ENCODE measurements at places on chromosomes 3 and 15. TPM values are rescaled to one million over a fixed set of nuclear protein-coding genes. Genes with fewer than 3 reads are reported as not detected.
A peak's percentile ranks its signal among the peaks of the same experiment; 100 is the strongest.

Gene PLXND1
- total RNA-seq: 106 TPM

Gene OCA2
- total RNA-seq: not detected

Gene CCRL2
- total RNA-seq: not detected

Gene ADGRG7
- not detected for total RNA-seq

Gene SLC12A1
- not detected for total RNA-seq

Gene PARL
- 71.2 TPM for total RNA-seq

Gene PSMD2
- 741 TPM for total RNA-seq

Gene ASTE1
- total RNA-seq: 3.3 TPM

GRCh38 chr3:34179716-34180115 lies 381.3 kb downstream of the PDCD6IP start:
- no peak overlapping the region for H3K27ac ChIP-seq
- no peaks in the 10 kb centered on the region for H3K27me3 ChIP-seq
- no peak overlapping the region for H3K4me3 ChIP-seq
- H3K4me1 ChIP-seq: no peaks in the 10 kb centered on the region
- H3K36me3 ChIP-seq: no peaks in the 10 kb centered on the region

- H3K4me3 ChIP-seq: no peak overlapping the region
- no peaks in the 10 kb centered on the region for H3K4me1 ChIP-seq
- no peak for DNase-seq
- H3K36me3 ChIP-seq: no peaks in the 10 kb centered on the region
- H3K27me3 ChIP-seq: peaks cover 32% of the 10 kb centered on the region
These were observed 16.1 kb downstream of the CACNA1D start for GRCh38 chr3:53510508-53510907.

GRCh38 chr3:62774221-62774620 lies 101.0 kb downstream of the CADPS start:
- H3K4me3 ChIP-seq: no peak overlapping the region
- DNase-seq: no peak
- H3K27me3 ChIP-seq: peaks cover 1% of the 10 kb centered on the region
- no peak overlapping the region for H3K27ac ChIP-seq

DNA sequence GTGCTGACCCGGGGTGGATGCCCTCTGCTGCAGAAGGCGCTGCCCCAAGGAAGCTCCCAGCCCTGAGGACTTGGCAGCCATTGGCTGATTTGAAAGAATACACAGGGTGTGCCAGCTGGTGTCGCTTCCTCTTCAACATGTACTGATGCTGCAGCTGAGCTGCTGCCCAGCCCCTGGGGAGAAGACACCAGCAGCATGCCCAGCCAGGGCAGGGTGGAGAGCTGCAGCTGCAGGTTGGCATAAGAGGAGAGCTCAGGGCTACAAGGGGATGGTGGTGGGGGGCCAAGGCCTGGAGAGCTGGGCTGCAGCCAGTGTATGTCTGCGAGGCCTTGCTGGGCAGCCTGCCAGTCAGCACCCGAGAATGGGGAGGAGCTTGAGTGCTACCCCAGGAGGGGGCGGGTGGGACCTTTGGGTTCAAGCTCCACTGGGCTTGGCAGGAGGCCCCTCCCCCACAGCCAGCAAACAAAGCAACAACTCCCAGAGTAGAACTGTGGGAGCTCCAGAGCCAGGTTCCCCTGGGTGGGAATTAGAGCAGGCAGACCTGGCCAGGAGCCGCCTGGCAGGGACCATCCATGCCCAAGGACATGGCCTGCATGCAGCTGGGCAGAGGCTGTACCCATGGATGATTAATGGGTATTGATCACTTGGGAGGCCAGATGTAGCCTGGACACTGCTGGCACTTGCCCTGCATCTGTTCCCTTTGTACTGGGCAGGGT lies 9.2 kb upstream of the SEMA4B start:
- H3K27ac ChIP-seq: no peak overlapping the region
- no peak overlapping the region for H3K4me3 ChIP-seq

DNA sequence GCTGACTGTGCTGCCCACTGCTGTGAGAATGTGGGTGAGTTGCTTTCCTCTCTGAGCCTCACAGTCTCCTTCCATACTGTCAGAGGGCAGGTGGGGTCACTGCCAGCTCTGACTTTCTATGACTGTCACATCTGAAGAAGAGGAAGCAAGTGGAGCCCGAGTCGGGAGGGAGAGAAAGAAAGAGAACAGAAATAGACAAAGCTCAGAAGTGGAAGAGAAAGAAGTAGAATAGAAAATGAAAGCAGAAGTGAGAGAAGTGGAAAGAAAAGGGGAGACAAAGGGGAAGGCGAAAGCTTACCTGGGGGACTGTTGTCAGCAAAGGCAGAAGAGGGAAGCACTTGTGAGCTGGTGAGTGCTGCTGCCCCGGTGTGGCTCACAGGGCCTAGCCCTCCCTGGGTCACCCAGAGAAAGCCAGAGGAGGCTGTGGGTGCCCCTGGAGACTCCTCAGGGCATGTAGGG lies 57.9 kb downstream of the EPHB1 start:
- no peak for DNase-seq
- H3K36me3 ChIP-seq: no peaks in the 10 kb centered on the region
- H3K4me3 ChIP-seq: no peak overlapping the region

DNA sequence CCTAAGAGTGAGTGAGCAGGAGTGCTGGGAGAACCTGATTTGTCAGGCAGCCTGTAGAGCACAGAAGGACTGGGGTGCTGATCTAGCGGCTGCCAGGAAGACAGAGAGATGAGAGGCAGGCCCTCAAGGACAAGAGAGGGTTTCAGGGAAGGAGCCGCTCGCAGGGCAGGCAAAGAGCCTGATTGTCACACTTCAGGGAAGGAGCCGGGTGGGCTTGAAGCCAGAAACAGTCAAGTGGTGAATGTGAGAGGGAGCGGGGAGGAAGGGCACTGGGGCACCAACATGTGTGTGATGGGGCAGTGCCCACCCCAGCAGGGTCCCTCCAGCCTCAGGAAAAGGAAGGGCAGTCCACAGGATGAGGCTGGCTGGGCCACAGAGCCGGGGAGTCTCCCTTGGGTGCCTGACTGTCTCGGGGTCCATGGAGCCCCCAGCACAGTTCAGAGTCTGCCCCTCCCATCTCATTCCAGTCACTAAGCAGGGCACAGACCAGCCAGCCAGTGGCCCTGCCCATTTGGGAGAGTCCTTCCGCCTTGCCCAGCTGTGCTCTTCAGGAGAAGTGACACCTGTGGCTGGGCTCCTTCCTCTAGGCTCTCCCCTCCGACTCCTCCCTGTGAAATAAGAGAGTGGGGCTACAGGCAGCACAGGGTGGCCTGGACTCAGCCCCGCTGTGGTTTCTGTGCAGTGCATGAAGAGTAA lies 148.6 kb downstream of the RAB11A start:
- peaks cover 42% of the 10 kb centered on the region for H3K27me3 ChIP-seq
- no peaks in the 10 kb centered on the region for H3K4me1 ChIP-seq
- no peak overlapping the region for H3K27ac ChIP-seq
- no peak overlapping the region for H3K4me3 ChIP-seq
- H3K36me3 ChIP-seq: no peaks in the 10 kb centered on the region

DNA sequence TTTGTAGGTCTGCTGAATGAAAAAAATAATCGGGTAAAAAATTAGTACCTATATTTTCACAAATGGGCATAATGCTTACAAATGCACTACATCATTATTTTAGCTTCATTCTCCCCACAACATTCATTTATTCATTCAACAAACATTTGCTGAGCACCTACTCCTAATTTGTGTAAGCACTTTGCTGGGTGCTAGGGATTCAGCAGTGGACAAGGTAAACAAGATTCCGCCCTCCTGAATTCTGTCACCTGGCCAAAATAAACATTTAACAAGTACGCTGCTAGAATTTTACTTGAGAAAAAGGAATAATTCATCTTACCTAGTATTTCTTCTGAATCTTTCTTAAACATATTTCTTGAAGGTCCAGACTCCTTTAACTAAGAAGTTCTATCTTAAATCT lies 72.1 kb downstream of the TIGIT start:
- H3K4me3 ChIP-seq: no peak overlapping the region
- peaks cover 41% of the 10 kb centered on the region for H3K4me1 ChIP-seq
- H3K36me3 ChIP-seq: no peaks in the 10 kb centered on the region
- no peak for DNase-seq
- H3K27ac ChIP-seq: no peak overlapping the region
- no peaks in the 10 kb centered on the region for H3K27me3 ChIP-seq

DNA sequence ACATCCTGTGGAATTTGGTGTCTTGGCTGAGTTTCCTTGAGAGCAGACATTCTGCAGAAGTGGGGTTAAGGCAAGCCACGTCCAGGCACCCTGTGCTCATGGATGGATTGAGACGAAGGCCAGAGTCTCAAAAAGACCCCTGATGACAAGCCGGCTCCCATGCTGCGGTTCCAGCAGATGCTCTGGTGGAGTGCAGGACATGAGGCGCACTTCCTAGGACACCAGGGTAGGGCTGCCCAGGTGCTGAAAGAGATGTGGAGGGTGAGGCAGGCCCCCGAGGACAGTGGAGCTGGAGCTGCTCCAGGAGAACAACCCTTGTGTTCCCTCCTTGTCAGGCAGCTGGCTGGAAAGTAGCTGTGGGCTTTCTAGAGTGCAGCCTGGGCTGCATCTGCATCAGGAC lies 81.0 kb downstream of the ASB7 start:
- H3K27ac ChIP-seq: no peak overlapping the region
- H3K4me1 ChIP-seq: peaks cover 25% of the 10 kb centered on the region
- DNase-seq: no peak
- no peak overlapping the region for H3K4me3 ChIP-seq

GRCh38 chr3:155386919-155387318 lies 93.4 kb upstream of the STRIT1 start:
- no peak for DNase-seq
- H3K36me3 ChIP-seq: no peaks in the 10 kb centered on the region
- H3K4me1 ChIP-seq: peaks cover 42% of the 10 kb centered on the region
- H3K4me3 ChIP-seq: no peak overlapping the region
- H3K27ac ChIP-seq: no peak overlapping the region

DNA sequence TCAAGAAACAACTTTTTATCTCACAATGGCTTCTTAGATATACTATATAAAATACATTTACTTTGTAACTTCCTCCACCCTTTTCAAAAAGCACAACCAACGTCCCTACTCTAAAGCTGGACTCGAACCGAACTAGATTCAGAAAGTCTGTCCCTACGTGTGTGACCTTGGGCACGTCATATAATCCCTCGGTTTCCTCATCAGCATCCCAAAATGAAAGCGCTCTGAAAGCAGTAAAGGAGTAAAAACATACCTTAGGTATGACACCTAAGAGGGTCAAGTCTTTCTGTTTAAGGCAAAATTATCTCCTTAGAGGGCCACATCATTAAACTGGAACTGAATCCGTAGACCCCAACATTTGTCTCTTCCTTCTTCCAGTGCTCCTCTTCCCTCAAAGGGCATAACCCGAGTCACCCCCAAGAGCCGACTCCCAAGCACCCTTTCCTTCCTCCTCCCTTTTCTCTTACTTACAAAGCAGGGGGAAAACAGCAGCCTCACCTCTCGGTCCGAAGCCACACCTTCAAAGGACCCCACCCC lies 663 bp downstream of the PDCD10 start:
- peaks cover 5% of the 10 kb centered on the region for H3K4me1 ChIP-seq
- H3K27me3 ChIP-seq: no peaks in the 10 kb centered on the region
- H3K4me3 ChIP-seq: no peak overlapping the region
- H3K27ac ChIP-seq: no peak overlapping the region
- H3K36me3 ChIP-seq: no peaks in the 10 kb centered on the region

- no peaks in the 10 kb centered on the region for H3K36me3 ChIP-seq
- peaks cover 2% of the 10 kb centered on the region for H3K27me3 ChIP-seq
- no peak overlapping the region for H3K4me3 ChIP-seq
These were observed 199.1 kb downstream of the FOXP1 start for GRCh38 chr3:71384388-71384787.

- no peak for DNase-seq
- peak overlapping the region; percentile 61 for H3K27ac ChIP-seq
- peaks cover 21% of the 10 kb centered on the region for H3K4me1 ChIP-seq
These were observed 4.9 kb upstream of the DUSP7 start for GRCh38 chr3:52061121-52061910.

DNA sequence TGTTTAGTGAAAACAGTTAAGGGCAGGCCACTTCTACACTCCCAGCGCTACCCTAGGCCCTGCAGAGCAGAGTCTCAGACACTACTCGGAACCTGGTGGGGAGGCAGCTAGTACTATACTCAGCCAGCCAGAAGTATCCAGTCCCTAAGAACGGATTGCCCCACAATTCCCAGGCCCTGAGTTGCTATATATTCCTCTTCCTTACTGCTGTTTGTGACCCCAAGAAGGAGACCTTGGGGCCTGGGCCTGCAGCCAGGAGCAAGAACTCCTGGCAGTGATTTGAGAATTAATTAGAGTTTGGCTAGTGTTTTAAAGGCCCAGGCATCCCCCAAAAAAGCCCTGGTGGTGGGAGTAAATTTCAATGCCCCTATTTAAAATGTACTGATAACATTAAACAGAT lies 87.7 kb downstream of the RBPMS2 start:
- H3K27me3 ChIP-seq: peaks cover 4% of the 10 kb centered on the region
- peaks cover 2% of the 10 kb centered on the region for H3K4me1 ChIP-seq
- H3K36me3 ChIP-seq: peaks cover 16% of the 10 kb centered on the region
- DNase-seq: no peak
- H3K4me3 ChIP-seq: no peak overlapping the region
- H3K27ac ChIP-seq: peak overlapping the region; percentile 29

GRCh38 chr3:141384157-141384556 lies 15.9 kb downstream of the ZBTB38 start:
- peak overlapping the region; percentile 84 for H3K4me3 ChIP-seq
- H3K36me3 ChIP-seq: peaks cover 63% of the 10 kb centered on the region
- H3K4me1 ChIP-seq: peaks cover 93% of the 10 kb centered on the region

DNA sequence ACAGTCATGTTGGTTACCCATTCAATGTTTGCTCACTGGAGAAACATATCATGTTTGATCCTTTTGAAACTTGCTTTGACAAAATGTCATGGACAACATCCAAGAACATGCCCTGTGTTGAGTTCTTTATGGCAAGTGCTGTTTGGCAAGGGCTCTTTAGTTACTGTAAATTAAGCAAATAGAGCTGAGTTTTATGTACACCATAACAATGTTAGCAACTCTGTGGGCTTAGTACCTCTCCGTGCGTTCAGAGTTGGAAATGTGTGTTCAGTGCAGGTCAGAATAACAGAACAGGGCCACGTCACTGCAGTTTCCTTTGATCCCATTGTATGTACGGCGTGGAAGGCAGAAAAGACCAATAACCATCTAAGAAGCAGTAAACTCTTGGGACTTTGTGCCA lies 132.5 kb downstream of the MYRIP start:
- DNase-seq: no peak
- H3K4me3 ChIP-seq: no peak overlapping the region
- no peaks in the 10 kb centered on the region for H3K4me1 ChIP-seq
- no peak overlapping the region for H3K27ac ChIP-seq
- H3K36me3 ChIP-seq: no peaks in the 10 kb centered on the region

DNA sequence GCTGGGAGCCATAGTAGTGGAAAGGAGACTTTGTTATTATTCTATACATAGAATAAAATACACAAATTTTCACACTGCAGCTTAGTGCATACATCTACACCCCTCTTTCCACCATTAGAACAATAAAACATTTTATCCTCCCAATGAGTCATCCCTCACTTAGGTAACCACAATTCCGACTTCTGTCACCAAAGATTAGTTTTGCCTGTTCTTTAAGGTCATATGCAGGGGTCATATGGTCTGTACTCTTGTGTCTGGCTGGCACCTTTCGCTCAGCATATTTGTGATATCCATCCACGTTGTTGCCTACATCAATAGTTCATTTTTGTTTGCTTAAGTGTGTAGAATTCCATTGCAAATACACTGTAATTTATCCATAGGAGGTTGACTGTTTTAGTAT lies 399.4 kb downstream of the SHQ1 start:
- no peak overlapping the region for H3K4me3 ChIP-seq
- peaks cover 20% of the 10 kb centered on the region for H3K36me3 ChIP-seq
- no peak for DNase-seq
